ENCODE measurements at places on chromosomes 16 and 17.

DNA sequence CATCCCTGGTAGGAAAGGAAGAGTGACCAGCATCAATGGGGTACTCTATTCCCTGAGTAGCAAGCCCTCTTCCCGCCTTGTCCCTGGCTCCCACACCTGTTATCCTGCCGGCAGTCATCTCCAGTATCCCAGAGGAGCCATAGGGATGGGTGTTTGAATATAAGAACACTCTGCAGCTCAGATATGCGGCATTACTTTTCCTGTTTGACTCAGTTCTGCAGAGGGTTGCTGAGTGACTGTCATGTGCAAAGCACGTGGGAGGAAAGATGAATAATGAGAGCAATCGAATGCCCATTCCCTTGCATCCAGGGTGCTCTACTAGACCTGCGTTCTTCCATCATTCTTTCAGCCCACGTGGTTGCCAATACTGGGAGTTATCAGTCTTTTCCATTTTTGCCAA, 115.1 kb downstream of the PRKCB start:
- DNase-seq, result no peak

DNA sequence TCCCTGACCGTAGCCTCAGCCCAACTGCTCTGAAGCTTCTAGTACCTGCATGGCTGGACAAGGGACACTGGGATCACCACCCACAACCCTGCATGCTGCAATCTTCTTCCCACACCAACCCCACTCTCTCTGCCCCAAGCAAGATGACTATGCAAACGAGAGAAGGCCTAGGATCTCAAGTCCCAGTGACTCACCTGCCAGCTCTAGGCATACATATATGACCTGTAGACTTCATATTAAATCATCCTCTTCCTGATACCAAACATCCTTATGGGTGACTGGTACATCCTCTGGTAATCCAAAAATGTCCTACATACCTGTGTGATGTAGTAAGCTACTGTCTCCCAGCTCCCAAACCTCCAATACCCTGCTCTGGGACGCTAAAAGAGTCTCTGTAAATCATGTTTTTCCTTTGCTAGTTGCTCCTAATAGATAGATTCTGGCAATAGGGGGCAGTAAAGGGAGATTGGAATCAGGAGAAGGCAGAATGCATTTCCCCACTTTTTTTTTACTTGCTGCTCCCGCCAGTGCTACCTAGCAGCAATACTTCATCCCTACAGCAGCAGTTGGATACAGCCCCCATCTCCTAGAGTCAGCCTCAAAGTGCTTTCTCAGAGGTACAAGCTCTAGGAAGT, 43.4 kb upstream of the SOX9 start:
- no peak for DNase-seq

GRCh38 chr17:73609060-73609459, 35.2 kb downstream of the SDK2 start:
- DNase-seq, result no peak

DNA sequence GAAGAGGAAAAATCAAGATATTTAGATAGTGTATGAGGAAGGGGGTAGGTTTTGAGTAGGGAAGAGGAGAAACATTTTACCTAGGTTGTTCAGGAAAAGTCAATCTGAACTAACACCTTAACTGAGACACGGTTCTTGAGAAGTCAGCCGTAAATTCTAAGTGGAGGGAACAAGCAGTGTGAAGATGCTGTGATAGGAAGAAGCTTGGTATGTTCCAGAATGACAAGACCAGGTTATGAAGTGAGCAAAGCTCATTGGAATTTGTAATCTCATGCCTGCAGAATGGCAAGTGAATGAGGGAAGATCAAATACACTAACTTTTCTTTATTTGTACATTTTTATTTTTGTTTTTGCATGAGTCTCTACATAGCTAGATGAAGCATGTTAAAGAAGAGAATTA, 307.6 kb downstream of the ZFHX3 start:
- DNase-seq, result no peak

DNA sequence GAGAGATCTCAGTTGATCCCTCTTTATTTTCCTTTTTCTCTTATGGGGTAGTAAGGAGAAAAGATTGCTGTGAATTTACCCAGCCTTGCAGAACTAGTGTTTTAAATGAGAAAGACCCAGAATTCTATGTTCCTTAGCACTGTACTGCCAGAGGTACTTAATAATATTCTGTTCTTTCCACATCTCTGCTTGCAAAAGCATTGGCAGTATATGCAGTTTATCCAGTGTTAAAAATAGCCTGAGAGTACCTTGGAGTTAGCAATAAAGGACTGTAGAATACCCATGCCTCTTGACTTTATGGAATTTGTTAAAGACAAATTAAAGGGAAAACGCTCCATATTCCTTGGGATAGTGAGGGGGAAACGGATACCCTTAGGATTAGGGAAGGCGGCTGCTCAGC, 11.9 kb downstream of the SLC7A6 start:
- no peak for DNase-seq

DNA sequence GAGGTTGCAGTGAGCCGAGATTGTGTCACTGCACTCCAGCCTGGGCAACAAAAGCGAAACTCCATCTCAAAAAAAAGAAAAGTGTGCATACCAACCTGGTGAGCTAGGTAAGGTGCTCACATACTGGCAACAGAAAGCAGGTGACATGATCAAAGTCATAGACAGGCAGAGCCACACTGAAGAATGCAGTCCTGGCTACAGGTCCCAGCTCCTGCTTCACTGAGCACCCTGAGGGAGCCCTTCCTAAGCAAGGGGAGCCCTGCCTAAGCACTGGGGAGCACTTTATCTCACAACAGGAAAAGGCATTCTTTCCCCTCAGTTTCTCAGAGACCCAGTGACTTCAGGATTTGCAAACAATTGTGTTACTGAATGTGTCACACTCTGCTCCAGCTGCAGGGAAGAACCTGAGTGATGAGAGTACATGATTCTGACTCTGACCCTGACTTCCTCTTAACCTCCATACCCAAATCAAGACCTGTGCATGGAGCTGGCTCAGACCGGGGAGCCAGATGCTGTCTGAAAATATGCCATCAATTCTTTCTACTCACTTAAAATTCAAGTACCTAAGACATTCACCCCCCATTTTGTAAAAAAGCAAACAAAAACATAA, 40.5 kb downstream of the ANKRD11 start:
- DNase-seq, result no peak

DNA sequence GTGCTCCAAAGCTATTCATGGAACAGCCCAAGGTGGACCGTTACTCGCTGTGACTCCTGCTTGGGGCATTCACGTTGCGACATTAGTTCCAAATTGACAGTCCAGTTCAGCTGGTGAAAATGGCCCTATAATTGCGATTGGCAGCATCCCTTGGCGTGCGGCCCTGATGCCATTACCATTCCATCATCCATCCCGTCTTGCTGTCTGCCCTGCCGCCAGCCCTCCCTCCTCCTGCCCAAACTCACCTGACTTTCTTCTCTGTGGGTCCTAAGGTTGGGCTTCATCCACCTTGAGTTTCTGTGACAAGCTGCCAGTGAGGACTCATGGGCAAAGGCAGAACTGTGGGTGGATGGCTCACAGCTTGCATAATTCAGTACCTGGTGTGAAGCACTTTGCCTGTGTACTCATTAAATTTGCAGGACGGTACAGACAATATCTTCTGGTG, 104.6 kb downstream of the RPTOR start:
- no peak for DNase-seq

- no peak for DNase-seq
Measured at GRCh38 chr17:64230791-64231408, 32.2 kb downstream of the TEX2 start.

DNA sequence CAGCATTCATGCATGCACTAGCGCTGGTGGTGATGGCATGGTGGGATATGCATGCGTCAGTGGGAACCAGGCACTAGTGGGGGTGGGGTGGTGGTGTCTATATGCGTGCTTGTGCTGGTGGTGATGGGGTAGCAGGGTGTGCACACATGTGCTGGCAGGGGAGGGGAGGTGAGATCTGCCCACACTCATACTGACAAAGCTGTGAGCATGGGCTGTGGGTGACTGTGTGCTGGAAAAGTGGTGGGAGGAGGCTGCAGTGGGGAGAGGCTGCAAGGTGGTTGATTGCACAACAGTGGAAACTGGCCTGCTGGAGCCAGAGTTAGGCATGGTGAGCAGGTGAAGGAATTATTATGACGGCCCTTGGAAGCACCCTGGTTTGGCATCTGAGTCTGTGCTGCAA, 31.3 kb upstream of the TEKT1 start:
- DNase-seq, result no peak

DNA sequence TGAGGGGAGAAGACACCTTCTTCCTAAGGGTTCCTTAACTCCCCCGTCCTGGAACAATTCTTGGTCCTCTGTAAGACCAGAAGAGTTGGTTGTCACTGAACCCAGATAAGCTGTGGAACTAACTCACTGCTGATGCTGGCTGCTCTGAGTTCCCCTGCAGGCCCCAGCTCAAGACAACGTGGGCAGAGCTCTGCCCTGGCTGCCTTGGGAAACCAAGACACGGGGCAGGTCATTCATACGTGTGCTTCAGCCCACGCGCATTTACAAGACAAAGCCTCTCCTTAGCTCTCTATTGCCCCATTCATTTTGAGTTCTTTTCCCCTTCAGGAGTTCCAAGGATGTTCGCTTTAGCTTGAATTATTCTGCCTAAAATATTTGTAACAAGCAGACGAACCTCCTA, 3.4 kb upstream of the NAT9 start:
- no peak for DNase-seq

DNA sequence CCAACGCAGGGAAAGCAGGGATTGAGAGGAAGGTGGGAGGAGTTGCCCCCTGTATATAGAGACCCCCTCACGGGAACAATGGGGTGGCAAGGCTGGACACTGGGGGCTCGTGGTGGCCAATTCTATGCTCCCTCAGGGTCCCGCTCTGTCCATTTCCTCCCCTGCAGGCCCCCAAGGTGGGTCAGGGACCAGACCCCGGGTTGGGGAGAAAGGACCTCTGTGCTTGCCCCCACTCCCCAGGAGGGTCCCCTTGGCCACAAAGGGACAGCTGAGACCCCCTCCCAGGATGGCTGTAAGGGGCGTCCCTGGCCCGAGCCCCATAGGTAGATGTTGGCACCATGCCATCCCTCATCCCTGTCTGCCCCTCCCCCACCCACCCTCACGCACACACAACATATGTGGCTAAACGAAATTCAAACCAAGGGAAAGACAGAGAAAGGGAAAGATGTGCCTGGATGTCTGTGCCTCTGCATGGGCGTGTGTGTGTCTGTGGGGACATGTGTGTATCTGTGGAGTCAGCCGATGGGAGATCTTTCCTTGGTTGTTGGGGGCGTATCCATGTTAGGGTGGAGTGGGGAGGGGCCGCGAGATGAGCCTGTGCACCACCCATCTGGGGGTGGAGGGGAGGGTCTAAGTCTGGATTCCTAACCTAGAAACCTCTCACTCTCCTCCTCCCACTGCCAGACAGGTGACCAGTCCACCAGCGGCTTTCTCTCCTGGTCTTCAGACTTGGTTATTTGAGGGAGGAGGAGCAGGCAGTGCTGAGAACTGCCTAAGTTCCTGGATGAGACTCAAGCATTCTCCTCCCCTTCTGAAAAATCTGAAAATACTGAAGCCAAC, 642 bp upstream of the NEUROD2 start:
- DNase-seq, result no peak
